ENCODE measurements at places on chromosomes 16 and 17.

GRCh38 chr17:247767-248166 lies 66.3 kb upstream of the DOC2B start:
- H3K36me3 ChIP-seq = no peaks in the 10 kb centered on the region
- peak; percentile 41 for DNase-seq
- no peak overlapping the region for H3K27ac ChIP-seq
- H3K4me3 ChIP-seq = no peak overlapping the region
- no peaks in the 10 kb centered on the region for H3K27me3 ChIP-seq

DNA sequence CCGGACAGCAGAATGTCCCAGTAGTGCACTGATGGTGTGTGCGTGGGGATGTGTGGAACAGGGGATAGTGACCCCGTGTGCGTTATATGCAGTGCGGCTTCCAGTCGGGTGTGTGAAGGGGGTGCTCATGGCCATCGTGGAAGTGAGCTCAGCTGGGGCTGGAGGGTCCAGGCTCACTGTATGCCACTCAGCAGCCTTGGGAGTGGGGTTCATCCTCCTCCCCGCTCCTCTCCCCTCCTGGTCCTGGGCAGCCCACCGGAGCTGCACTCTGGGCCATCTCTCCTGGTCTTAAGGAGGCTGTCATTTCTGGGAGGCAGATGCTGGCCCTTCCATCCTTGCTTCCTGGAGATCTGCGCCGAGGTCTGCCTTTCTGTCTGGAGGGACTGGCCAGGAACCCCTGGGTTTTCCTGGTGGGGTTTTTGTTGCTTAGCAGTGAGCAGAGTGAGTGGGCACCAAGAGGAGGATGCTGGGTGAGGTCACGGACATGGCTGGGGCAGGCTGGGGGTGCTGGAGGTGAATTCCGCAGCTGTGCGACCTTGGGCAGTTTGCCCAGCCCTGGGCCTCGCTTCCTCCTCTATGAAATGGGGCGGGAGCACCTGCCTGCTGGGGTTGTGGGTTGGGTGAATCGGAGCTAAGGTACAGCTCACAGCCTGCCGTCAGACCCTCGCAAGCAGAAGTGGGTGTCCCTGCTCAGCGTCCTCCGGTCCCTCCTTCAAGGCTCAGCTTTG lies 164.1 kb downstream of the SEC14L1 start:
- no peak overlapping the region for H3K4me3 ChIP-seq
- no peaks in the 10 kb centered on the region for H3K27me3 ChIP-seq
- no peaks in the 10 kb centered on the region for H3K36me3 ChIP-seq
- peaks cover 55% of the 10 kb centered on the region for H3K4me1 ChIP-seq
- H3K27ac ChIP-seq = no peak overlapping the region

- H3K4me3 ChIP-seq = peak within 1 kb of the TSS; percentile 58
- no peak within 1 kb of the TSS for H3K27ac ChIP-seq
Observed at GRCh38 chr16:30010844-30011713, at the start of gene DOC2A. Gene DOC2A, minus strand, starts transcription at chr16:30011027. Its CDS starts 805 bp downstream, at chr16:30010222.

GRCh38 chr17:20191056-20191455 lies 181.9 kb downstream of the SPECC1 start:
- no peak overlapping the region for H3K4me3 ChIP-seq
- DNase-seq = no peak
- H3K27ac ChIP-seq = no peak overlapping the region
- peaks cover 11% of the 10 kb centered on the region for H3K4me1 ChIP-seq
- no peaks in the 10 kb centered on the region for H3K27me3 ChIP-seq
- no peaks in the 10 kb centered on the region for H3K36me3 ChIP-seq

DNA sequence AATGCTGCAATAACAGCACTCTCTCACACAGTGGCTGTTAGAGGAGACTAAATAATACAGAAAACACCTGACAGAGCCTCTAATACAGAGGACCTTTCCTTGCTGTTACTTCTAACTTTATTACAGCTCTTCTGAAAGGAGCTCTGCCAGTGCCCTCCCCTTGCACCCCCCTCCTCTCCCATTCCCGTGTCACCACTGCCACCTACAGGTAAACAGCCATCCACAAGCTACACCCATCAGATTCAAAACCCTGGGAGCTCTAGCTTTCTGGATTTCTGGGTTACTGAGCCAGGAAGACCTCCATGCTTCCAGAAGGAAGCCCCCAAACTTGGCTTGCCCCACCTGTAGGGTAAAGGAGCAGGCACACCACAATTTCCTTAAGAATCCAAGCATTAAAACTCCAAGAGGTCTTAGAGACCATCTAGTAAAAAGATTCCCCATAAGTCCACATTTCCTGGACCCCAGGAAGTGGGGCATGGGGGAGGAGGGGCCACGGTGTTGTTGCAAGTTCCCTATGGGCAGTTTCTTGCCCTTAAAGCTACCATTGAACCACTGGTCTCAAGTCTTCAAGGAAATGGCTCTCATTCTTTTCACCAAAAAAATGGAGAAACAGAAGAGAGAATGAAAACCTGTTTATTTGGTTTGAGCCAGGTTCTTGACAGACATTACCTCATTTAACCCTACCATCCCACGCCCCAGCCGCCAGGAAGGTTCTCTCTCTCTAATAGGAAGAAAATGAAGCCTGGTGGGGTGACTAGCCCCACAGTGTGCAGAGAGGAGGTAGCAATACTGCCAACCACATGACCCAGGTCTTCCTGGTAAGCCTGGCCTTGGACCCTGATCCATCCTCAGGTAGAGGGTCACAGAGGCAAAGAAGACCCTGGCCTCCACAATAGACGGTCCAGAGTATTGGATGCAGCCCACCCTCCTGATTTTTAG lies 52.8 kb downstream of the TOM1L2 start:
- H3K4me1 ChIP-seq = peaks cover 61% of the 10 kb centered on the region
- no peaks in the 10 kb centered on the region for H3K36me3 ChIP-seq
- H3K27ac ChIP-seq = no peak overlapping the region

GRCh38 chr16:62100651-62101050 lies 64.4 kb upstream of the CDH8 start:
- no peak for DNase-seq
- no peaks in the 10 kb centered on the region for H3K27me3 ChIP-seq
- H3K27ac ChIP-seq = no peak overlapping the region
- H3K36me3 ChIP-seq = no peaks in the 10 kb centered on the region
- H3K4me1 ChIP-seq = no peaks in the 10 kb centered on the region

- DNase-seq = peak; percentile 80
- H3K4me1 ChIP-seq = peaks cover 52% of the 10 kb centered on the region
- H3K27me3 ChIP-seq = no peaks in the 10 kb centered on the region
- peak overlapping the region; percentile 71 for H3K4me3 ChIP-seq
Observed at GRCh38 chr17:63842173-63842539, 329 bp downstream of the SMARCD2 start.
